Activated CD4-positive, alpha-beta T cell treated with anti-CD3 and anti-CD28 coated beads for 24 hours (primary cell): ENCODE measurements at places on chromosomes 11 and 22.

DNA sequence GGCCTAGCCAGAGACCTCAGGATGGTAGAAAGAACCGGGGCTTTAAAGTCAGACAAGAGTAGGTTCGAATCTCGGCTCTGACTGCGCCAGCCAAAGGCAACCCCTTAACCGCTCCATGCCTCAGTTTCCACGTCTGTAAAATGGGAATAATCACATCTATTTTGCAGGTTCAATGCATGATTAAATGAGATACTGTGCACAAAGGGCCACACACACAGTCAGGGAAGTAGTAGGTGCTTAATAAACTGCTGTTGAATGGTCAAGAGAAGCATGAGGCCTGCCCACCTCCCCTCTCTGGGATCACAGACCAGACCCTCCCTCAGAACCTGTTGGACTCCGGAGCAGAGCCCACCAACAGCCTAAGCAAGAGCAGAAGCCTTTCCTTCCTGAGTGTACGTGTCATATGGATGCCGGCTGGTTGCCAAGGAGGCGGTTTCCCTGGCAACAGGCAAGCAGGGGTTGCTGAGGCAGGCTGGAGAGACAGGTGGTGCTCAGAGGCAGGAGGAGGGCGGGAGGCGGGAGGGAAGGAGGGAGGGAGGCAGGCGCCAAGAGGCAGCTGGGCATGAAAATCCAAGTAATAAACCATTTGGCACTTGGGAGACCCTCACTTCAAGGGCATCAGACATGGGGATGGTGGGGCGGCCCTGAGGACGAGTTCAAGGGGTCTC, 43.9 kb downstream of the NFAM1 start:
- DNase-seq, result no peak

DNA sequence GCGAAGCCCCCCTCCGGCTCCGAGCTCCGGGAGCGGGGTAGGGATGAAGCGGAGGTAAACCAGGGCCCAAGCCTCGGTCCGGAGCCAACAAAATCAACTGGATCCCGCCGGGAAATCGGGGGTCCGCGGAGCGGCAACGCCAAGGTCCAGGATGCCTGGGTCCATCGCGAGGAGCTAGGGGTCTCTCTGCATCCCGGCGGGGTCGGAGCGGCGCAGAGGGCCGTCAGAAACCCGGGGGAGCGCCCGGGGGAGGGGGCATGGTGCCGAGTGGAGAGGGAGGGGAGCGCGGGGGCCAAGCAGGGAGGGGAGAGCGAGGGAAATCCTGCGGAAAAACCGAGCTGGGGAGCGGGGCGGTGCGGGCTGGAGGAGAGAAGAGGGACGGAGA, 51.8 kb downstream of the SLC22A12 start:
- no peak for DNase-seq

- no peak for DNase-seq
Measured at GRCh38 chr11:128195756-128196155, 391.6 kb downstream of the ETS1 start.

GRCh38 chr22:48478529-48479265, 1349.0 kb downstream of the BRD1 start:
- no peak for DNase-seq

- DNase-seq, result no peak
Measured at GRCh38 chr22:42623301-42623751, 8.6 kb upstream of the POLDIP3 start.

GRCh38 chr22:25357132-25357455, 137.7 kb downstream of the CRYBB2 start:
- no peak for DNase-seq

GRCh38 chr22:46027211-46028105, 50.5 kb upstream of the WNT7B start:
- DNase-seq, result no peak

DNA sequence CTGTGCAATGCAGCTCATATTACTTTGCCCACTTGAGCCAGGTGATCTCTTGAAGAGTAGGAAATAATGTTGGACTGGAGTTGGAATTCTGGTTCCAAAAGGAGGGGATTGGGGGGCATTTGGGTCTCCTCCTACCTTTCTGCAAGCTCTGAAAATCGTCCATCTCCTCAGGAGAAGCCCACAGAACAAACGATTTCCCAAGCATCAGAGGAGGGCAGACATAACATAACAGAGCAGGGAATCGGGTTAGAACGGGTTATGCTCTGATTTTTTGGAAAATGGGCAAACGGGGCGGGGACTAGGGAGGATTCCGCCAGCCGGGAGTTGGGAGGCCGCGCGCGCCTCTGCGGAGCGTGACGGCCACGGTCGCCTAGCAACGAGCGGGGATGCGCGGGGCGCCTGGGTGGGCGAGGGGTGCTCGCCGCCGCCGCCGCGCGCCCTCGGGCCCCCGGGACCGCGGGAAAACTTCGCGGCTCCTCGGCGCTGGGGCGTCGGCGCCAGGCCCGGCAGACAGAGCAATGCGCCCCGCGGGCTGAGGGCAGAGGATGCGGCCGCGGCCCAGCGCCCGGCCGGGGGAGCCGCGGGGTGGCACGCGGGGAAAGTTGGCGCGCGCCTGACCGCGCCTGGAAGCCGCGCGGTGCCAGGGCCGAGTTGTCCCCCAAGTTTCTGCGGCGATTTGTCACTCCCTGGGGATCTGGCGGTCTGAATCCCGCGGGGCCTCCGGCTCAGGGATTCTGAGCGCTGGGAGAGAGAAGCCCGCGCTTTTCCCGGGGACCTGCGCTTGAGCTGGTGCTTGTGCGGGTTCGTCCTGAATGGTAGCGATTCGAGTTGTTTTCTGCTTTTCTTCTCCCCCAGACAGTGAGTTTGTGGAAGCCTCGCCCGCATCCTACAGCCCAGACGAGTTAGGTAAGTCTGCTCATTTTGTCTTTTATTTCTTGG, 27.8 kb upstream of the AMOTL1 start:
- DNase-seq, result no peak

DNA sequence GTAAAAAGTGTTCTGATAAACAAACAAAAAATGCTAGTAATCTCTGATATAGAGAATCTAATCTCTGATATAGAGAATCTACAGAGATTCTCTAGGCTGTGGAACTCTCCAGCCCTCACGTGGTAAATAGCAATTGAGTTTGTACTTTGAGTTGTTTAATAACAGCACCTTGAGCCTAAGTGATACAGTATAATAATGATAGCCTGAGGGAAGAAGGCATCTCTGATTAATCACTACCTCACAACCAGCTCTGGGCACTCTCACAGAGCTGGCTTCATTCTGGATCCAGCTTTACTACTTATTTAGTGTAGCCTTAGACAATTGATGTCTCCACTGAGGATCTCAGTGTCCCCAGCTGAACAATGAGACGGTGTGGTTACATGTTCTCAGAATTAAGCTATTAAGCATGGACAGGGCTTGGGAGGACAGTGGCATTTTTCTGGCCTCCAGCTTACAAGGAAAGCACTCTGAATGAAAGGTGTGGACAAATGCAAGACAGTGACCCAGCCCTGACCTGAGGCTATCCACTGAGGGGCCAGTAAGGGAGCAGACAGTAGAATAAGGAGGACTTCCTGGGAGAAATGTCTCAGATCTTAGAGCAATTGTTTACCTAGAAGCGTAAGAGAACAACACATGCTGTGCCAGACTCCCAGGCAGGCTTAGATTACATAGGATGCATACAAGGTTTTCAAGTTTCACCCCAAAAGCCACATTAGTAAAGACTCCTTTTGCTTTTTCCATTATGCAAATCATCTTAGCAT, 88.7 kb upstream of the DRD2 start:
- DNase-seq, result no peak

DNA sequence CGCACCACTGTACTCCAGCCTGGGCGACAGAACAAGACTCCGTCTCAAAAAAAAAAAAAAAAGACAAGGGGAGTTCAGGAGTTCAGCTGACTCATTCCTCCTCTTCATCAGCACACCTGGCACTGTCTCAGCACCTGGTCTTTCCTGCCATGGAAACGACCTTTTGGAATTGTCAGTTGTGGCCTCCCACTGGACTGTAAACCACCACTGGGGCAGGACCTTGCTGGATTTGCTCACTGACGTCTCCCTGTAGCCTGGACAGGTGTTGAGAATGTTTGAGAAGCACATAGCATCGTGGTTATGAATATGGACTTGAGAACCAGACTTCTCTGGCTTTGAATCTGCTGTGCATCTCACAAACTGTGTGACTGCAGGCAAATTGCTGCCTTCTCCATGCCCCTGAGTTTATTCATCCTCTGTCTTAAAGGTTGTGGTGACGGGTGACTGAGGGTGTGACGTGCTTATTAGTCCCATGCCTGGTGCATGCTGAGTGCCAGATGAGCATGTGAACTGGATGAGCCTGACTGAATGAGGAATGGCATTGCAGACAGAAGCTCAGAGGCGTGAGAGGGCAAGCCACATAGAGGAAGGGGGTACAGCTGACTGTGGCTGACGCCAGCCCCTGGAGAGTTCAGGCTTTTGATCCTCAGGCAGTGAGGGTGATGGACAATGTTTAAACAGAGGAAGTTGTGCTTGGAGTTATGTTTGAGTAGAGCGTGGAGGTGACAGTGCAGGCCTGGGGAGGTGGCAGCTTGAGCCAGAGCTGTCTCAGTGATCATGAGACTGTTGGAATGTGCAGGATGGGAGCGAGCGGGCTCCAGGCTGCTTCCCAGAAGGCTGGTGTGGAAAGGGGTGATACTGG, 12.7 kb downstream of the TOM1 start:
- DNase-seq, result no peak

DNA sequence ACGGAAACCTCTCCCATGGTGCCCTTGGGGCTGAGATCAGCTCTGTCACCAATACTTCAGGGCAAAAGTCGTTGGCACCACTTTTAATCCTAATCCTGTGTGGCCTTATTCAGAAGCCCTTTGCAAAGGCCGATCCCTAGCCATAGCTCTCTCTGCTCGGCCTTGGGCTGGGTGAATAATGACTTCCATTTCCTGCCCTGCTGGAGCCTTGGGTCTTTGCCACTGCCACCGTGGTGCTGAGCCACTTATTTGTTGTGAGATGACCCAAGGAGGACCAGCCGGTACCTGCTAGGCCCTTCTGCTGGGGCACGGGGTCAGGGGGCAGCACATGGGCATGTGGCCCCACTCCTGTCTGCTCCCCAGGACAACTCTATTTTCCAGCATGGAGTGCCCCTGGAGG, 188.2 kb downstream of the ST3GAL4 start:
- no peak for DNase-seq

DNA sequence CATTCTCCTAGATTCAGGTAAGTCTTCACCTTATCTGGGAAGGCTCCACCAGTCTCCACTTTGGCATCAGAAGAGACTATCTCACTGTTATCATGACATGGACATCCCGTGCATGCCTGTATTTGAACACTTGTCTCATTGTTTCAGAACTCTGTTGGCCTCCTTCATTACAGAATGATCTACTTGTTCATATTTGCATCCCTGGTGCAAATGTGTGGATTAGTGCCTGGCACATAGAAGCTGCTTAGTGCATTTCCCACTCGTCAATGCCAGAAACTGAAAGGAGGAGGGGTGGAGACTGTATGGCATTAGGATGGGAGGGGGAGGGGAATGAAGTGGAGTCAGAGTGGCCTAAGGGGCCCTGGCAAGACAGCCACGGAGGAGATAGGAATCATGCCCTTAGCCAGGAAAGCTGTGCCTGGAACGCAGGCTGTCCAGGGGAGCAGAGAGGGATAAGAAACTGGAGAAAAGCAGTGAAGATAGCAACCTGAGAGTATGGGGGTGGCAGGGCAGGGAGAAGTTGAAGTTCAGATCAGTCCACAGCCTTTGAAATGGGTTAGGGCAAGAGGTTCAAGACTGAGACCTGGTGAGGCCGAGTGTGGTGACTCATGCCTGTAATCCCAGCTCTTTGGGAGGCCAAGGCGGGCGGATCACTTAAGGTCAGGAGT, 53.8 kb upstream of the CAPRIN1 start:
- DNase-seq, result no peak
